Left hindlimb (tissue), 1 donor: ENCODE measurements at places on chromosomes 11 and 22.

GRCh38 chr22:20418211-20418788, 19.3 kb downstream of the SCARF2 start:
- DNase-seq = peak; percentile 90

DNA sequence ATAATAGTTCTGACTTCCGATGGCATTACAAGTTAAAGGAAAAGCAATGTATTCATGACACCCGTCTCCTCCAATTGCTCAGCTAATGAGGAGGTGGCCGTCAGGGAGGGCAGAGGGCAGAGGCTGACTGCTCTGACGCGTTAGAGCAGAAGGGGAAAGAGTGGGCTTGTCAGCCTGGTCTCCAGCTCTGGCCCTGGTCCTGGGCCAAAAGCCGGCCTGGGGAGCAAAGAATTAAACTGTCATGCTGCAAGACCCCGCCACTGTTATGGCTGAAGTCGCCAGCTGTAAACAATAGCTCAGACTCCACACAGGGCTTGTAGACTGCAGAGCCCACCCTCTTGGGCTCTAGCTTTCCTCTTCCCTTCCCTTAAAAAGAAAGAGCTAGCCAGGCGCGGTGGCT, 119.7 kb downstream of the NAT10 start:
- no peak for DNase-seq

GRCh38 chr11:121838571-121838970, 277.4 kb downstream of the BLID start:
- no peak for DNase-seq

DNA sequence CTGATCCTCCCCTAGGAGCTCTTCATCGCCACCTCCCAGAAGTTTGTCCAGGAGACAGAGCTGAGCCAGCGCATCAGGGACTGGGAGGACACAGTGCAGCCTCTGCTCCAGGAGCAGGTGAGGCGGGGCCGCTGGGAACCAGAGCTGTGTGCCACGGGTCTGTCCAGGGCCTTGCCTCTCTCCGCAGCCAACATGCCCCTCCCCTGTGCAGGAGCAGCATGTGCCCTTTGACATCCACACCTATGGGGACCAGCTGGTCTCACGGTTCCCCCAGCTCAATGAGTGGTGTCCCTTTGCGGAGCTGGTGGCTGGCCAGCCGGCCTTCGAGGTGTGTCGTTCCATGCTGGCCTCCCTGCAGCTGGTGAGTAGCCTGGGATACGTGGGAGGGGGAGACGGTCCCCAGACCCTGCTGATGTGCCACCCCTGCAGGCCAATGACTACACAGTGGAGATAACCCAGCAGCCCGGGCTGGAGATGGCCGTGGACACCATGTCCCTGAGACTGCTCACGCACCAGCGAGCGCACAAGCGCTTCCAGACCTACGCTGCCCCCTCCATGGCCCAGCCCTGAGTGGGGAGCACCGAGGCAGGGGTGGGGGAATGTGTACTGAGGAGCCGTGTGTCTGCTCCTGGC, 2.5 kb downstream of the SCO2 start:
- DNase-seq = no peak

DNA sequence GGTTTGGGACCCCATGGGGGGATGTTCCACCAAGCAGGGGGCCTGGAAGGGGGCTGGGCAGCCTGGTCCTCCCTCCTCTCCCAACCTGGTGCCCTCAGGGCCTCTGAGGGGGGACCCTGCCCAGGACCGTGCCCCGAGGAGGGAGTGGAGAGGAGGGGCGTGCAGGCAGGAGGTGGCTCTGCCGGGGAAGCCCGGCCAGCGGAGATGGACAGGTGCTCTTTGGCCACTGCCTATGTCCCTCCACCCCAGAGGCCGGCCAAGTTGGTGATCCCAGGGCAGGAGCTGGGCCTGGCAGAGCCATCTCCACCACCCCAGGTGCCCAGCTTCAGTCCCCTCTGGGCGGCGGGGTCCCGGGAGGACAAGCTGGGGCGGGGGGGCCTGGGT, 2.4 kb downstream of the MUC2 start:
- DNase-seq = no peak

- DNase-seq = no peak
Observed at GRCh38 chr11:17960091-17960490, 52.8 kb downstream of the SERGEF start.

DNA sequence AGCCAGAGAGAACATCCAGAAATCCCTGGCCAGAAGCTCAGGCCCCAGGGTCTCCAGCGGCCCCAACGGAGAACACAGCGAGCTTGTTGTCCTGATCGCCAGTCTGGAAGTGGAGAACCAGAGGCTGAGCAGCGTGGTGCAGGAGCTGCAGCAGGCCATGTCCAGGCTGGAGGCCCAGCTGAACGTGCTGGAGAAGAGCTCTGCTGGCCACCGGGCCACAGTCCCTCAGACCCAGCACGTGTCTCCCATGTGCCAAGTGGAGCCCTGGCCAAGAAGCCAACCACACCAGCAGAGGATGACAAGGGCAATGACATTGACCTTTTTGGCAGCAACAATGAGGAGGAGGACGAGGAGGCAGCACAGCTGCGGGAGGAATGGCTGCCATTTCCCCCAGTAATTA, 20.6 kb upstream of the SCGB1D1 start:
- DNase-seq = no peak

DNA sequence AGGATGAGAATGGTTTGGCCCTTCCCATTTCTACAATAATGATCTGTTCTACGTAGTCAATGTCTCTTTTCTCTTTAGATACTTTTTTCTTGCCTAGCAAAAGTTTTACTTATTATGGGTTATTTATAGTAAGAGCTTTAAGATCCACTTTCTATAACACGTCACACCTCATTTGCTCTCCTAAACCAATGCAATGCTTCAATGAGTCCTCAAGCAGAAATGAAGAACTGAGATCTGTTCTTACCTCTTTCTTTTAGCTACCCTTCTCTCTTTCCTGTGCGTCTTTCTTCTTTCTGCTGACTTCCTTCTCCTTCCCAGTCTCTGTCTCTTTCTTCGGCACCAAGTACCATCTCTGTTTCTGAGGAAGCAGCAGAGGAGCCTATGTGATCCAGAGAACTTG, 61.8 kb downstream of the SNX19 start:
- DNase-seq = no peak

DNA sequence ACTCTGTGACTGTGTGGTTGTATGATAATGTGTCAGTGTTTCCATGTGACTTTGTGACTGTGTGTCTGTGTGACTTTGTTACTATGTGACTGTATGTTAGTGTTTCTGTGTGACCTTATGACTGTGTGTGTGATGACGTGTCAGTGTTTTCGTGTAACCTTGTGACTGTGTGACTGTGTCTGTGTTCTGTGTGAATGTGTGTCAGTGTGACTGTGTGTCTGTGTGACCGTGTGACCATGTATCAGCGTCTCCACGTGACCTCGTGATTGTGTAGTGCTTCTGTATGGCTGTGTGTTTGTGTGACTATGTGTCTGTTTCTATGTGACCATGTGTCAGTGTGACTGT, 9.5 kb upstream of the PKNOX2 start:
- no peak for DNase-seq

GRCh38 chr11:116579857-116580727, 192.7 kb downstream of the BUD13 start:
- no peak for DNase-seq

DNA sequence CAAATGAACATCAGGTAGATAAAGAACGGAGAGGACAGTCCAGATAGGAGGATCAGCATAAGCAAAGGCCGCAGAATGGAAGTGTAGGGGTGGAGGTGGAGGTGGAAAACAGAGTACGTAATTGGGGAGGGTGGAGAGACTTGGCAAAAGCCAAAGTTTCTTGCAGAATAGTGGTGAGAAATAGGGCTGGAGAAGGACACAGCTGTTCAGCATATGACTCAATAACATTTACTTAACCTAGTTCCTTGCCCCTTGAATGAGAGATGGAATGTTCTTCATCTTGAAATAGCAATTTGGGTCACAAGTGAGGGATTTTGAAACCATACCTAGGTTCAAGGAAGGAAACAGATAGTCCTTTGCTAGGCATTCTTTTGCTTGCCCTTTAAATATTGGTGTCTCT, 235.9 kb upstream of the ARHGAP20 start:
- no peak for DNase-seq

GRCh38 chr22:29459773-29460172, 20.2 kb upstream of the NEFH start:
- no peak for DNase-seq

GRCh38 chr11:72483412-72484186, 49.3 kb upstream of the CLPB start:
- DNase-seq = no peak

DNA sequence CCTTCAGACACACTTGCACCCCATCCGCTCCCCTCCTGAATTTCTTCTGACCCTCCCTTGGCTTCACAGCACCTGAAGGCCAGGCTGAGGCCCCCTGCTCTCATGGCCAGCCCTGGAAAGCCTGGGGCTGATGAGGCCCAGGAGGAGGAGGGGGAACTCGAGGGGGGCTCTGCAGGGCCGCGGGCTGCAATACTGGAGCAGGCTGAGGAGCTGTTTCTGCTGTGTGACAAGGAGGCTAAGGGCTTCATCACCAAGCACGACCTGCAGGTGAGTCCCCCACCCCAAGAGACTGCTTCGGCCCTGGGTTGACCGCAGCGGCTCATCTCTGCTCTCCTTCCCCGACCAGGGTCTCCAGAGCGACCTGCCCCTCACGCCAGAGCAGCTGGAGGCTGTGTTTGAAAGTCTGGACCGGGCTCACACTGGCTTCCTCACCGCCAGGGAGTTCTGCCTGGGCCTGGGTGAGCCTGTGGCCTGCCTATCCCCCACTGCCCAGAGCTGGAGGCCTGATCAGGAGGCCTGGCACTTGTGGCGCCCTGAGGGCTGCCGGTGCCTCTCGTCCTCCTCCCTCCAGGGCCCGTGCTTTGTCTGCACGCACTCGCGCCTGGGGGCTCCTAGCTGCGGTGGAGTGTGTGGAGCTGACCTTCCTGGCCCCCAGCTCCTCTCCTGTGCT, 922 bp downstream of the CRACR2B start:
- DNase-seq = no peak

GRCh38 chr11:114081641-114082414, 22.3 kb downstream of the ZBTB16 start:
- no peak for DNase-seq

GRCh38 chr11:131217313-131218310, 152.8 kb upstream of the NTM start:
- no peak for DNase-seq

DNA sequence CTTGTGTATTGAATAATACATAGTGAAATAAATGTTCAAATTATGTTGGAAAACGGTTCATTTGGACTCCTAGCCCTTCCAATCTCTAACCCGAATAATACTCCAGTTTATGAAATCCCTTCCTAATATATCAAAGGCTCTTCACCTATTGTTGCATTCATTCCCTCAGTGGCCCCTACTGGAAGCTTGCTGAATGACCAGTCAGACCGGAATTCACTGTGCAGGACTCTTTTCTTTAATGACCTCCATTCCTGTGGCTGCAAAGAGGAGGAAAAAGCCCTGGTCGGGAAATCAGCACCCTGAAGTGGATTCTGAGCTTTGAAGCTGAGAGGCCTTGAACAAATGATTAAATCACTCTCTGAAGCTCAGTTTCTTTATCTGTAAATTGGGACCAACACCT, 19.1 kb upstream of the RCN1 start:
- no peak for DNase-seq

GRCh38 chr11:95659088-95659487, 130.5 kb downstream of the FAM76B start:
- no peak for DNase-seq

DNA sequence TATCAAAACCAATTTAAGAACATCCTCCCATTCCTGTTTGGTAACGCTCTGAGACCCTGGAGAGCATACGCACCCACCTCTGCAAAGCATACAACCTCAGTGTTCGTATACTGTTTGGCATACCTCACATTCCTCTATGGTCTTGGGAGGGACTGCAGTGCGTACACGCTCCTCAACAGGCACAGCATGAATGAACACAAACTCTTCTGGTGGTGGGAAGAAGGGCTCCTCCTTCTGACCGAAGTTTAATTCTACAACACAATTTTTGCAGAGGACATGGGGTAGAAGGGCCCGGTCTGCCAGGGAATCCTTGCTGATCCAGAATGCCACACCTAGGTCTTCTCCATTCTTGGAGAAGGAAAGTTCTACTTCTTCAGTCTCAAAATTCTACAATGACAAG, 5.3 kb downstream of the HNRNPUL2 start:
- no peak for DNase-seq

DNA sequence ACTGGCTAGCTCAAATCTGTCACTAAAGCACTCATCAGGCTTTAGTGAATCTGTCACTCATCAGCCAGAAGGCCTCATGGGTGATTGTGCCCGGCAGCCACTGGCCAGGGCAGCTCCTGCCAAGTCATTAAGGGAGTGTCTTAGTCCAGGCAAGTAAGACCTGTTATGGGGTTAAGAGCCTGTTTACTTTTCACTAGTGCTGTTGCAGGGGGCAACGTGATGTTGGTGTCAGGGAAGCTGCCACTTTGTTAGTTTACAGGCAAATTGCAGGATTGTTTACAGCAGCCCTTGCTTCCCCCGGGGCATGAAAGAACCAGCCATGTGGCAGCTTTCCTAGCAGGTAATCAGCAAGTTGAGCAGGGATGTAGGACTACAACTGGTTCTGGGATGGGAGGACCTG, 155.6 kb upstream of the NCAM1 start:
- no peak for DNase-seq

DNA sequence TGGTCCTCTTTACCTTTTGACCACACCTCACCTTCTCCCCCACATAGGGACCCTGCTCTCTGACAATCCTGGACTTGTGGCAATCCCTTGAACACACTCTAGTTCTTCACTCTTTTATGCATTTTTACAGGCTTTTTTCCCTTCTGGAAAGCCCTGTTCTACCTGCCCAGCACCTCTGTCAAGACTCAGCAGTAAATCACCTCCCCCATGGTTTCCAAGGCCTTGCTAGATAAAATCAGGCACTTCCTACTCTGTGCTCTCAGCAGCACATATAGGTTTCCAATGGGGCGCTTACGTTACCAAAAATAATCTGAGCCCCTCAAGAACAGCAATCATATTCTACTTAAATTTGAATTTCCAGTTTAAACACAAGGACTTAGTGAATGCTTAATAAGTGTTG, 53.9 kb downstream of the ETS1 start:
- no peak for DNase-seq

DNA sequence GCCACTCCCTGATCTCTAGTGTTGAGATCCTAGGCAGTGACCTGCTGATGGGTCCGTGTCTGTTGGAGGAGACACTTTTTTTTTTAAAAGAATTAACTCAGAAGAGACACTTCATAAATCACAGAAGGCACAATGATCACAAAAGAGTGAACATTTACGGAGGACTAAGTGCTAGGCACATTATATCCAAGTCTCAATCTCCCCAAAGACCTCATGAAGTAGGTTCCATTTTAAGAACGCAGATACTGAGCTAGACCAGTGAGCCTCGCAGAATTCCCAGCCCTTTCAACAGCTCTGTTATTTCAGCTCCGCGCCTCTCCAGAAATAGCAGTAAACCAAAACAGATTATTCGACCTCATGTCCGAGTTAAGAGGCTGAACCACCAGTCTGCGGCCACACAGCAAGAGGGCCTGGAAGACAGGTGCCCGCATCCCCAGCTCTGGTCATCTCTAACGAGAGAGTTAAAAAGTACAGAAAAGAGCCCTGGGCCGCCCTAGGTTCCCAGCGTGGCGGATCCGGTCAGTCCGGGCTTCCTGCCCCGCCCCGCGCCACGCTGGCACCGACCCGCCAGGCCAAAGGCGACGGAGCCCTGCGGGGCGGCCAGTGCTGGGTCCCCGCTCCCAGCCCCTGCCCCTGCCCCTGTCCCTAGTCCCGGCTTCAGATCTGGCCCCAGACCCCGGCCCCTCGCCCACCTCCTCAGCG, 612 bp downstream of the XBP1 start:
- DNase-seq = peak; percentile 70

GRCh38 chr11:3949125-3949524, 93.7 kb downstream of the STIM1 start:
- DNase-seq = no peak
